Stimulated activated CD4-positive, alpha-beta T cell treated with anti-CD3 and anti-CD28 coated beads, Interleukin-2, amount 100 ng/mL, for 48 hours (primary cell): ENCODE measurements at places on chromosomes 6 and 20.

GRCh38 chr6:132188556-132189264 lies 212.6 kb downstream of the MOXD1 start:
- DNase-seq, result no peak

GRCh38 chr6:47478233-47479139 lies 897 bp downstream of the CD2AP start:
- no peak for DNase-seq

DNA sequence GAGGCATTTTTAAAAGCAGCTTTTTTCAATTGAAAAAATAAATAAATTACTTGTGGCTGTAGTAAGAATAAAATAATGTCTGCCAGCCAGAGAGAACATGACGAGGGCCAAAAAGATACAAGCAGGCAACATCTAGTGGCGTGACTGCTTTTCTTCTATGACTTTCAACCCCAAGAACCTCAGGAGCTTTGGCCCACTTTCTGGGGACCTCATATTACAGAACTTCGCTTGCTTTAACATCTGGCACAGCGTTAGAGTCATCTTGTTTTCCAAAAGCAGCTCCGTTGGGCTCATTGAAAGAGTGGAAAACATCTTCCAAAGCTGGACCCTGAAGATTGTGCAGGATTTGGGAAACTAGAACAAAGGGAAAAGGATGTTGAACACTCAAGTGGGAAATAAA lies 67.0 kb downstream of the ARMC2 start:
- no peak for DNase-seq

GRCh38 chr20:47609001-47609400 lies 107.3 kb downstream of the NCOA3 start:
- no peak for DNase-seq
